ENCODE measurements at places on chromosomes 1 and 21.

DNA sequence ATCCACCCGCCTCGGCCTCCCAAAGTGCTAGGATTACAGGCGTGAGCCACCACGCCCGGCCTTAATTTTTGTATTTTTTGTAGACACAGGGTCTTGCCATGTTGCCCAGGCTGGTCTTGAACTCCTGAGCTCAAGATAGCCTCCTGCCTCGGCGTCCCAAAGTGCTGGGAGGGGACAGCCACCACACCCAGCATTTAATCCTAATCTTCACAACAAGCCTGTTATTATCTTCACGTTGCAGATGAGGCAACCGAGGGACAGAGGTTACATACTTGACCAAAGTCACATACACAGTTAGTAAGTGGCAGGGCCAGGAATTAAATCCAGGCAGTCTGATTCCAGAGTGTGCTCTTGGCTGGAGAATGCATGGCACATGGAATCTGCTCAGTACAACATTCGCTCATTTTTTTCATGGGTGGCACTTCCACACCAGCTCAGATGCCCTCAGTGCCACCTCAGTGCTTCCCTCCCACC lies 4.8 kb upstream of the GPR37L1 start:
- no peak for DNase-seq

- no peak for DNase-seq
Measured at GRCh38 chr1:58013237-58013636, 533.3 kb downstream of the OMA1 start.

- no peak for DNase-seq
Measured at GRCh38 chr1:206495493-206496046, 11.8 kb upstream of the RASSF5 start.

GRCh38 chr1:217091561-217091960 lies 368.3 kb upstream of the ESRRG start:
- no peak for DNase-seq
